ENCODE measurements at places on chromosomes 16 and 17.

DNA sequence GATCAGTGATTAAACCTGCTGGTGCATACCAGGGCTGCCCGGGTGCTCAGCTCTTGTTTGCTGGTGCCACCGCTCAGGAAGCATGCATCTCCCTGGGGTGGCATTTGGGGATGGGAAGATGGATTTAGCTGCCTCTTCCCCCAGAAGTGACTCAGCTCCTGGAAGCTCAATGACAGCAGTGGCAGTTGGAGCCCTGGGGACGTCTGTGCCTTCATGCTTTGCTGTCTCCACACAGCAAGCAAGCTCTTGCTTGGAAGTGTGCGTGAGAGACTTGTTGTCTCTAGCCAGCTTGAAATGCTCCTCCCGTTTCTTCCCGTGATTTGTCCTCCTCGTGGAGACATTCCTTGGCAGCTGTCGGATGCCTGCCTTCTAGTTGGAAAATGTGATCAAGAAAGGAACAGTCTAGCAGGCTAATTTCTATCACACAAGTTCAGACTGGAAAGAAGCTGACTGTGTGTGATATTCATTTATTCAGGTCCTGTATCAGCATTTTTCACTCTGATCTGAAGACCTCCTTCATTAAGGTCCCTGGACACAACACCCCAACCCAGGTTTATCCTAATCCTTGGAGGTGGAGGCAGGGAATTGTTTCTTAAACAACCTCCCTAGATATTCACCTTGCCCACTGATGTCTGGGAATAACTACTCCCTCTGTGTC is 73.0 kb downstream of the BMERB1 start:
- DNase-seq = no peak

- no peak for DNase-seq
Measured at GRCh38 chr16:67676516-67676915, 9.9 kb downstream of the C16orf86 start.

- no peak for DNase-seq
Measured at GRCh38 chr16:86018487-86018886, 119.5 kb downstream of the IRF8 start.

GRCh38 chr16:24852281-24852721 is 6.5 kb downstream of the SLC5A11 start:
- DNase-seq = no peak

GRCh38 chr16:87145181-87146176 is 171.7 kb downstream of the C16orf95 start:
- no peak for DNase-seq

- DNase-seq = no peak
Measured at GRCh38 chr16:72270531-72270930, 98.6 kb upstream of the PMFBP1 start.

DNA sequence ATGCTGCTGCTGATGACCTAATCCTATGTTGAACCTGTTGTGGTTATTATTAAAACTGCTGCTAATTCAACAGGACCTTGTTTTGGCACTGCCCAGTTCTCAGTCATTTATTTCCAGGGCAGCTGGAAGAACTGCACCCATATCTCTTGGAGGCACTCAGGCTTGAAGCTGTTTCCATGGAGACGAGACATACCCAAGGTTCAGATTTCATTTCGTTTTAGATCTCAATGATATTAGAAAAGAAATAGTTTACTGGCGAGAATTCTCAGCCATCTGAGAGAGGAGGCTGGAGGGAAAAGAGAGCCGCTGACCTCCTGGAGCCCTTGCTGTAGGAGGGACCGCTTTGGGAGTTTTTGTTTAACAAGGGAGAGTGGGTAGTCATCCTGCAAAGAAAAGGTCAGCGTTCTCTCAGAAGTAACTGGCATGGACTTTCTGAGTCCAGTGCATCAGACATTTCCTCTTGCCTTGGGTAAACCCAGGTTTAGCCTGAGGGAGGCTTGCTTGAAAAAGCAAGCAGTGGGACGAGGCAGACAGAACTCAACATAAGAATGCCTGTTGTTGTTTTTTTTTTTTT is 75.4 kb downstream of the YPEL2 start:
- DNase-seq = no peak

- DNase-seq = no peak
Measured at GRCh38 chr17:17890773-17891759, 54.3 kb upstream of the SREBF1 start.

DNA sequence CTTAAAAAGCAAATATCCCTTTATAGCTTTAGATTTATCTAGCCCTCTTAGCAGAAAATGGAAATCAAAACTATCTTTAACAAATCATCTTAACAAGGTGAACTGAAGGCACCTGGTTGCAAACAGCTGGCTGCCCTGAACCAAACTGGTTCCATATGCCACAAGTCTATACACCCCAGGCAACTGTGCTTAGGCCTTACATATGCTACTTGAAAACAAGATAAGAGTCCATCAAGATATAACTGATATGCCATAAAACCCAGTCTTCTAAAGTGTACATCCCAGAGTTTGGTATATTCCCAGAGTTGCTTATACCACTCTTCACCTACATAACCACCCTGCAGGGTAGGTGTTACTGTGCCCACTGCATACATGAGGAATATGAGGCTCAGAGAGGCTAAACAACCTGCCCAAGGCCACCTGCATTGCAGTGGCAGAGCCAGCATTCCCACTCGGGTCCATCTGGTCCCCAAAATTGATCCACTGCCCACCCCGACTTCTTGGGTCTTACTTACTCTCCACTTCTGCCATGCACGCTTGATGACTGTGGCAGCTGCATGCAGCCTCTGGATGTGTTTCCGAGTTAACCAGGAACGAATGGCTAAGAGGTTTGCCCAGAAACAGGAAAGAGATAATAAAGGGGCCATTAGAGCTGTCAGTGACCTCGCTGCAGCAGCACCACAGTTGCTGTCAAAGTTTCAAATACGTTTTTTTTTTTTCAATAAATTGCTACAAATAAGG is 12.2 kb downstream of the ZNHIT3 start:
- no peak for DNase-seq

- DNase-seq = no peak
Measured at GRCh38 chr17:42845918-42846593, 1.7 kb downstream of the AOC2 start.

- no peak for DNase-seq
Measured at GRCh38 chr17:17509601-17510425, 13.6 kb upstream of the RASD1 start.

- no peak for DNase-seq
Measured at GRCh38 chr16:10608687-10609401, 28.4 kb upstream of the EMP2 start.

- DNase-seq = no peak
Measured at GRCh38 chr17:351875-352420, 659 bp downstream of the RPH3AL start.

- no peak for DNase-seq
Measured at GRCh38 chr17:78623541-78623940, 46.3 kb upstream of the DNAH17 start.

GRCh38 chr16:75286389-75286788 is 35.0 kb upstream of the BCAR1 start:
- no peak for DNase-seq

DNA sequence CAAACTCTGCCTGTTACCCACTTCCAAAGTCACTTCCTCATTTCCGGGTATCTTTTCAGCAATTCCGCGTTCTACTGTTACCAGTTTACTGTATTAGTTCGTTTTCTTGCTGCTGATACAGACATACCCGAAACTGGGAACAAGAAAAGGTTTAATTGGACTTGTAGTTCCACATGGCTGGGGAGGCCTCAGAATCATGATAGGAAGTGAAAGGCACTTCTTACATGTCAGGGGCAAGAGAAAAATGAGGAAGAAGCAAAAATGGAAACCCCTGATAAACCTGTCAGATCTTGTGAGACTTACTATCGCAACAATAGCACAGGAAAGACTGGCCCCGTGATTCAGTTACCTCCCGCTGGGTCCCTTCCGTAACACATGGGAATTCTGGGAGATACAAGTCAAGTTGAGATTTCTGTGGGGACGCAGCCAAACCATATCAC is 30.9 kb downstream of the PAFAH1B1 start:
- no peak for DNase-seq

GRCh38 chr17:2716649-2717048 is 5.1 kb upstream of the CLUH start:
- DNase-seq = no peak

DNA sequence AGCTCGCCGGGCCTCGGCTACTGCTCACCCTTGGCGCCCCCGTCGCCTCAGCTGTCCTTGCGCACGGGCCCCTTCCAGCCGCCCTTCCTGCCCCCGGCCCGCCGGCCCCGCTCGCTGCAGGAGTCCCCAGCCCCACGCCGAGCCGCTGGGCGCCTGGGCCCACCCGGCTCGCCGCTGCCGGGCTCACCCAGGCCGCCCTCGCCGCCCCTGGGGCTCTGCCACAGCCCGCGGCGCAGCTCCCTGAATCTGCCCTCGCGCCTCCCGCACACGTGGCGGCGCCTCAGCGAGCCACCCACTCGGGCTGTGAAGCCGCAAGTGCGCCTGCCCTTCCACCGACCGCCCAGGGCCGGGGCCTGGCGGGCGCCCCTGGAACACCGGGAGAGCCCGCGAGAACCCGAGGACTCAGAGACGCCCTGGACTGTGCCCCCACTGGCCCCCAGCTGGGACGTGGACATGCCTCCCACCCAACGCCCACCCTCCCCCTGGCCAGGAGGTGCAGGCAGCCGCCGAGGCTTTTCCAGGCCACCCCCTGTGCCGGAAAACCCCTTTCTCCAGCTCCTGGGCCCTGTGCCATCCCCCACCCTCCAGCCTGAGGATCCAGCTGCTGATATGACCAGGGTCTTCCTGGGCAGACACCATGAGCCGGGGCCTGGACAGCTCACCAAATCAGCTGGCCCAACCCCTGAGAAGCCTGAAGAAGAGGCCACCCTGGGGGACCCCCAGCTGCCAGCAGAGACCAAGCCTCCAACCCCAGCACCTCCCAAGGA is 12.8 kb downstream of the MYO15A start:
- no peak for DNase-seq

- no peak for DNase-seq
Measured at GRCh38 chr16:14576532-14576931, 53.5 kb downstream of the PARN start.

- DNase-seq = no peak
Measured at GRCh38 chr17:8904201-8904600, 36.7 kb upstream of the PIK3R6 start.

- no peak for DNase-seq
Measured at GRCh38 chr16:81499576-81500380, 55.2 kb downstream of the CMIP start.

- DNase-seq = no peak
Measured at GRCh38 chr16:87141402-87141801, 175.8 kb downstream of the C16orf95 start.

- no peak for DNase-seq
Measured at GRCh38 chr16:19883966-19884485, 622 bp downstream of the GPRC5B start.

DNA sequence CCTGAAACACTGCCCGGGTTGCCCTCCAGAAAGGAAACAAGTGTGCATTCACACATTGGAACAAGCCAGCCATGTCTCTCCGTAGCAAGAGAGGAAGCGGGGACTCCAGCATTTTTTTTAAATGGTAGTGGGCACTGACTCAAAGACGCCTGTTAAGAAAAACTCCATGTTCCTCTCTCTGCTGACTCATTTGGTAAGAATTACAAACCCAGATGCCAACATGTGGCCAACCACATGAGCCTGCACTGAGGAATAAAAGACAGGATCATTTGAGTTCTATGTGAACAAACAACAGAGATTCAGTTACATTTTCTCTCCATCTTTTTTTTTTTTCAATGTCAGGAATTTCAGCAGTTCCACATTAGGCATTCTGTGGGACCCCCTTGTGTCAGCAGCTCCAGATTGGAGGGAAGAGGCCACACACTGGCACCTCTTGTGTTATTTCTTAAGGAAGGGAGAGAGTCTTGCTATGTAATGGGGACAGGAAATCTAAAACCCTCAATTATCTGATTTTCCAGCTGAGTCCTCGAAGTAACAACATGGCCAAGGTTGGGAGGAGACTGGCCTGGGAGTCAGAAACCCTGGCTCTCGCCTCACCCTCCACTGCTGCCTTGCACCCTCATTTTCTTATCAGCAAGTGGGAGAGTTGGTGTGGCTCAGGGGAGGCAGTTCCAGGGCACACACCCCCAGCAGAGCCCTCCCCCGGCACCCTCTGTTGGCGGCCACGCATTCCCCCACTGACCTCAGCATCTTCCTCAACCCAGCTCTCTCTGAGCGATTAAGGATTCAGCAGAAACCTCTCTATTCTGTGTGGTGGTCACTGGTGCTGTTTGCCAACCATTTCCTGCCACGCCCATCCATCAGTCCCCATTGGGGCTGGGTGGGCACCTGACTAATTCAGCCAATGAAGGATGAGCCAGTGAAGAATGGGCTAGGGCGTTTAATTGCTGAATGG is 173.0 kb downstream of the FOXL1 start:
- DNase-seq = no peak

GRCh38 chr17:82018152-82018988 is 4.3 kb downstream of the CENPX start:
- DNase-seq = no peak

- no peak for DNase-seq
Measured at GRCh38 chr17:2484876-2485275, 26.8 kb downstream of the METTL16 start.

- no peak for DNase-seq
Measured at GRCh38 chr16:64481497-64481896, 640.4 kb downstream of the CDH11 start.

GRCh38 chr16:48059936-48060335 is 95.9 kb downstream of the ABCC12 start:
- DNase-seq = no peak

DNA sequence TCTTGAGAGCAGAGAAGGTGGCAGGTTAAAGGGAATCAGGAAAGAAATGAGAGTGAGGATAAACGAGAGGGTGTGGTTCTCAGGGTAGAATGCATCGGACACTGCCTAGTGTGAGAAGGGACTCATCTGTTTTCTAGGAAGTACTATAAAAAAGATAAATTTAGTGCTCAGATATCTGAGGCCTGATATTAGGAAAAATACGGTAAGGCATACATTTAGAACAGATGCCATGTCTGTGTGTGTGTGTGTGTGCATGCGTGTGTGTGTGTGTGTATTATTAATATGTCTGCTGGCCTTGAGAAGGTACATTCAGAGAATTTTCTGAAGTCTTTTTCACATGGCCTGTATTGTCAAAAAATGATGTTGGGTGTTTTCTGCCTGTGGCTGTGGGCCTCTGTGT is 414.8 kb downstream of the MAF start:
- no peak for DNase-seq

DNA sequence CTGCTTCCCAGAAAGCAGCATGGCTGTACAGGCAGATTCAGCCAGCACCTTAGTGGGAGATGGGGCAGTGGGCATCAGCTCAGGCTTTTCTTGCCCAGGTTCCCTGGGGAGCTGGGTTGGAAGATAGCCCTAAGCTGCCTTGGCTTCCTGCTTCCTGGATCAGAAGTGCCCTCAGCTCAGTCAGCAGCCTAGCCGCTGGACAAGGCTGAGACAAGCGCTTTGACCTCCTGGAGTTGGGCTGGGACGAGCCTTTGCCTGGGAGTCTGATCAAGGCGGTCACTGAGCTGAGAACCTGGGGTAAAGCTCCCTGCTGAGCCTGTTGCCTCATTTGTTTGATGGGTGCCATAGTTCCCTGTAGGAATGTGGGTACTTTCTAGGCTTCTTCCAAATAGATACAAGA is 190.0 kb downstream of the RAB11FIP4 start:
- DNase-seq = no peak

Measured in glomerular endothelial cell (primary cell).